ENCODE measurements at places on chromosomes 7 and 10. TPM values are rescaled to one million over a fixed set of nuclear protein-coding genes. Genes with fewer than 3 reads are reported as not detected.
A peak's percentile ranks its signal among the peaks of the same experiment; 100 is the strongest.

DNA sequence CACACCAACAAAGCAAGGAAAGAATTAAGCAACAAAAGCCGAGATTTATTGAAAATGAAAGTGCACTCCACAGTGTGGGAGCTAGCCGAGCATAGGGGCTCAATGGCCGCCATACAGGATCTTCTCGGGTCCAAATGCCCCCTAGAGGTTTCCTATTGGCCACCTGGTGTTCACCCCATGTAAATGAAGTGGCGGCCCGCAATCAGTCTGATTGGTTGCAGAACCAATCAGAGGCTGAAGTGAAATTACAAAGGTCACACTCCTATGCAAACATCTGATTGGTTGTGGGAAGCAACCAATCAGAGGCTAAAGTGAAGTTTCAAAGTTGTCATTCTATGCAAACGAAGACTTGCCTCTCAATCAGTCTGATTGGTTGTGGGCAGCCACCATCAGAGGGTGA lies 61.8 kb upstream of the SLC35B4 start:
- DNase-seq, result no peak

GRCh38 chr10:6173203-6173602 lies 29.5 kb upstream of the PFKFB3 start:
- DNase-seq, result no peak

- no peak for DNase-seq
These were observed 282.1 kb downstream of the CCDC3 start for GRCh38 chr10:12719365-12719764.

GRCh38 chr7:48183965-48184364 lies 12.7 kb downstream of the ABCA13 start:
- DNase-seq, result no peak

- DNase-seq, result no peak
These were observed 77.5 kb downstream of the HGF start for GRCh38 chr7:81692146-81692905.

GRCh38 chr10:12670004-12670403 lies 320.7 kb downstream of the CAMK1D start:
- DNase-seq, result peak; percentile 10

- DNase-seq, result no peak
These were observed 32.2 kb downstream of the DNAJB12 start for GRCh38 chr10:72322280-72323058.

DNA sequence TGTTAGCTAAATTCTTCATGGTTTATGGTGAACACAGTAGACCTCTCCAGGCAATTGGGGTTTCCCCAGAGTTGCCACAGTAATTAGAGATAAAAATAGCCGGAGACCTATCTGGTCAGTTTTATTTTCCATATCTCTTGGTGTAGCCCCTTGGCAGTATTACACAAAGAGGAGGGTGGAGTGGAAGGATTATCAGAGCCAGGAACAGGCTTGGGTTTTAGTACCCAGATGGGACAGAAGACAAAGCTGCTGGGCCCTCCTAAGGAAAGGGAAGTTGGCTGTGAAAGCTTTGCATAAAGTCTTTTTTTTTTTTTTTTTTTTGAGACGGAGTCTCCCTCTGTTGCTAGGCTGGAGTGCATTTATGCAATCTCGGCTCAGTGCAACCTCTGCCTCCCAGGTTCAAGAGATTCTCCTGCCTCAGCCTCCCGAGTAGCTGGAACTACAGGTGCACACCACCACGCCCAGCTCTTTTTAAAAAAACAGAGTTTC lies 9.7 kb downstream of the ZSCAN21 start:
- no peak for DNase-seq

DNA sequence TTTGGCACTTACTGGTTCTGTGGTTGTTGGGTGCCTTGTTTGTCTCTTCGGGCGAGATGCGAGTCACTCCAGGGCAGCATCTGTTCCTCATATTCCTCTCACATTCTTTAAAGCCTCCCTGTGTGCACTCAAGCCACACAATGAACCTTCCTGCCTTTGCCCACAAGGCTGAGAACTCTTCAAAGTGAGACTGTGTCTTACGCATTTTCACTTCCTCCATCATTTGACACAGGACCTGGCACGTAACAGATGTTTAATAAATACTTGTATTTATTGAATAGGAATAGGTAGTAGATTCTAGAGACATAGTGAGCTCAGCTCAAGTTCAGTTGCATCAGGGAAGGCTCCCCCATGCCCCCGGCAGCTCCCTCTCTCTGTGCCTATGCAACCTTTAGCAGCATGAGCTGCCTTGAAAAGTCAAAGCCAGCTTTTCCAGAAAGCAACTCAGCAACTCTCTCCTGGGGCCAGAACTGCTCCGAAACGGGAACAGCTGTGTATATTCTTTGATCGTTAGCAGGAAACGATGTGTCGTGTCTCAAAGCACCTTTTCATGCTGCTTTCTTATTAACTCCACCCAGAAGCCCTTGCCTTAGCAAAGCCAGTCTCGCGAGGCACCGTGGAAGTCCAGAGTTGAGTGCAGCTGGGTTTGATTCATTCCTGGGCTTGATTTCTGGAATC lies 97.5 kb downstream of the PFKFB3 start:
- DNase-seq, result peak; percentile 38

DNA sequence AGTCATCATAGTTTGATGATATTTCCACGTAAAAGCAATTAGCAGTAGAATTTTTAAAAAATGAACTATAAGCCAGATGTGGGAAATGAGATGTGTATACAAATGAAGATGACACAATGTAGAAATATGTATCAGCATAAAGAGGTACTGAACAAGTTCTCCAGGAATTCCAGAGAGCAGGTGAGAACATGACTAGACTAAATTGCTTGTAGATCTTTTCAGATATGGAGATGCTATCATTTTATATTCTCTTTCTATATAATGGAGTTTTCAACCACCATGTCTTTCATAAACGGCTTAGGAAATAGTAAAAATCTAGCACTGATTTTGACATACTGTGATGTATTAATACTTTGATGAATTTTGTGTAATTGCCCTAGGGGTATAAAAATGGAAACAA lies 130.9 kb downstream of the SEMA3D start:
- DNase-seq, result no peak

Gene SLC13A1
- not detected for total RNA-seq

Gene GNGT1
- total RNA-seq, result 0.24 TPM

Gene UNCX
- total RNA-seq, result not detected

Gene BCAP29
- 151 TPM for total RNA-seq

Gene PTN
- 11.9 TPM for total RNA-seq

Measured in A172 (cell line).